ENCODE measurements at places on chromosomes 4 and X.

GRCh38 chr4:34157547-34157946 is 2086.8 kb downstream of the ARAP2 start:
- DNase-seq: no peak

DNA sequence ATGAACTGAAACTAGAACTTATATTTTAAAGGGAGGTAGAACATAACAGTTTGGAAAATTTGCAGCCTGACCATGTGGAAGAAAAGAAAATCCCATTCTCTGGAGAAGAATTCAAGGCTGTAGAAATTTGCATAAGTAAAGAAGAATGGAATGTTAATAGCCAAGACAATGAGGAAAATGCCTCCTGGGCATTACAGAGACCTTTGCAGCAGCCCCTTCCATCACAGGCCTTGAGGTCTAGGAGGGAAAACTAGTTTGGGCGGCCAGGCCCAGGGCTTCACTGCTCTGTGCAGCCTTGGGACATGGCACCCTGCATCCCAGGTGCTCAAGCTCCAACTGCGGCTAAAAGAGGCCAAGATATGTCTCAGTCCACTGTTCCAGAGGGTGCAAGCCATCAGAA is 1506.8 kb downstream of the PCDH18 start:
- DNase-seq: no peak

- no peak for DNase-seq
Observed at GRCh38 chrX:153464116-153464515, 6.3 kb downstream of the HAUS7 start.

GRCh38 chr4:32002037-32002747 is 1282.0 kb downstream of the PCDH7 start:
- peak; percentile 15 for DNase-seq

DNA sequence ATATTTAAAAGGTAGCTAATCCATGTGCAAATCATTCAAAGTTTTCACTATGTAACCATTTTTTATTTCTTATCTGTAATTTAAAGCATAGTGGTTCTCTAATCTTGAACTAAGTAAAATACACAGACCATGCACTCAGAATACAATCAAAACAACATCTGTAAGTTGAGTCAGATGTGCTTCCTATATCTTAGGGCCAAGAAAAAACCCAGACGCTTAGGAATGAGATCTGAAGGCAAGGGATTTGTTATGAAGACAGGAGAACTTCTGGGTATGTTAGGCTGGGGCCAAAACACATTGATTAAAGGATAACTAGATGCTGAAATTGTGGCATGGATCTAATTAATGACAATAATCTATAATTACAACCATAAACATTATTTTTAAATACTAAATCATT is 120.3 kb downstream of the PDE5A start:
- DNase-seq: no peak

DNA sequence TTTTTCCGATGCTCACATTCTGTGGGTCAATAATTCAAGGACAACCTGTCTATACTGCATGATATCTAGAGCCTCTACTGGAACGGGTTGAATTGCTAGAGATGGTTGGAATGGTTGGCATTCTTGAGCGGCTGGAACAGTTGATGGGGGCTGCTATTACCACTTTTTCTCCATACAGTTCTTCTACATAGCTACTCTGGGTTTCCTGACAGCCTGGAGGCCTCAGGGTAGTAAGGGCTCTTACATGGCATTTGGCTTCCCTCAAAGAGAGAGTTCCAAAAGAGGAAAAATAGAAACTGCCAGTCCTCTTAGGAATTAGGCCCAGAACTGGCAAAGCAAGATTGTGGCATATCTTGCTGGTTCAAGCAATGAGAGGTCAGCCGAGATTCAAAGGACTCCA is 53.1 kb downstream of the NAA11 start:
- DNase-seq: no peak

GRCh38 chr4:19677211-19677610 is 574.5 kb upstream of the SLIT2 start:
- no peak for DNase-seq

DNA sequence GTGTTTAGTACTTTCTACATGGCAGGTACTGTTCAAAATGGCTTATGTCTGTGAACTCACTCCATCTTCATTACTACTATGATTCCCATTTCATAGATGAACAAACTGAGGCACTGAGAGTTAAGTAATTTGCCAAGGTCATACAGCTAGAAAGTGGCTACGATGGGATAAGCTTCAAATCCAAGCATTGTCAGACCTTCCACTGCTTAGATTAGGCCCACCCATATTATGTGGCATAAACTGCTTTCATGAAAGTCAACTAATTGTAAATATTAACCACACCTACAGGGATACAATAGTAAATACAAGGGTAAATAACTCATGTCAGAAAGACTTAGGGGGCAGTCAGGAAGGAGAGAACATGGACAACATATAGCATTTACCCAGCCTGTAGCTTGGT is 68.8 kb downstream of the SLITRK2 start:
- no peak for DNase-seq

DNA sequence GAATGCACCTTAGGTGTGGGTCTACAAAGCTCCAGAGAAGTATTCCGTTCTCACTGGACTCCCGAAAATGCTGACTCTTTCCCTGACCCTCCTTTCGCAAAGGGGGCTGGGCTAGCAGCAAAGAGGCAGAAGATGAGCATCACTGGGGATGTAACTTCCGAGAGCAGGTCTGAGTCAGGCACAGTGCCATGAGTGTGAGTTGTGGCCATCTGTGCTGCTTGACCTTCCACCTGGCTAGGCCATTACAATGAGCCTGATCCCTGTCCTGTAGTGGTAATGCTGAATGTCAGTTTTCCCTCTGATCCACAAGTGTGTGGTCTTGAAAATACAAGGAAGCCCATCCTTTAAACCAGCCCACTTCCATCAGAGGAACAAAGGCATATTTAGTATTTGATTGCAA is 479.4 kb downstream of the AFF2 start:
- no peak for DNase-seq

GRCh38 chr4:155371432-155372043 is 5.2 kb downstream of the MAP9 start:
- peak; percentile 13 for DNase-seq

DNA sequence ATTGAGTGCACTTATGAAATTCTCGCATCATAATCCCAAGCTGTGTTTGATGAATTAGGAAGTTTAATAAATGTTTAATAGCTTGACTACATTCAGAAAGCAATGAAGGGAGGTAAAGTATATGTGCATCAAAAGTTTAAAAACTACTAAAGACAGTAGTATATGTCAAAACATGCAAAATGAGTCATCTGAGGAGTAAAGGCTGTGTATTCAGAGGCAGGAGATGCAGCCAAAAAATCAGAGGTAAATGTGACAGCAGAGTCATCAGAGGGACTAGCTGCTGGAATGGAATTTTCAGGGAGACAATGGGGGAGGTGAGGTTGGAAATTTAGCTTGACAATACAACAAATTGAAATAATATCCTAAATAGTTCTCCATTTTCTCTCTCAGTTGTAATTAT is 127.0 kb upstream of the FUNDC1 start:
- DNase-seq: no peak

GRCh38 chrX:101040197-101040596 is 11.7 kb downstream of the TRMT2B start:
- no peak for DNase-seq

DNA sequence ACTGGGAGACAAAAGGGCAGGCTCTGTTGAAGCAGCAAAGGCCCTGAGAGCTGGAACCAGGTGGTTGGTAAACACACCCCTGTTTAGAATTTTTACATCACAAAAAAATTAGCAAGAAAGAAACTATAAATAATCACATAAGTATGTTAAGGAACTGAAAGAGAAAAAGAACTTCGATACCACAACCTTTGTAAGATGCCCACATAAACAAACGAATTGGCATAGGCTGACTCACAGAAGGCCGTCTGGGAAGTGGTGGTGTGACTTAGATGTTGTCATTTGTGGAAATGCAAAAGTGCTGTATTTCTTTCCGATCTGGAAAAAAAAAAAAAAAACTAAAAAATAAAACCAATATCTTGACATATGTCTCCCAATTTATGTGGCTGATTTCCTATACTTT is 235.1 kb downstream of the USP46 start:
- DNase-seq: no peak

- no peak for DNase-seq
Observed at GRCh38 chrX:19639813-19640462, 124.6 kb upstream of the MAP3K15 start.

- no peak for DNase-seq
Observed at GRCh38 chr4:4871573-4872313, 12.3 kb downstream of the MSX1 start.

- DNase-seq: peak; percentile 2
Observed at GRCh38 chrX:112147206-112147605, 64.6 kb upstream of the TRPC5 start.

- no peak for DNase-seq
Observed at GRCh38 chr4:6625256-6625655, 15.2 kb upstream of the MRFAP1 start.

DNA sequence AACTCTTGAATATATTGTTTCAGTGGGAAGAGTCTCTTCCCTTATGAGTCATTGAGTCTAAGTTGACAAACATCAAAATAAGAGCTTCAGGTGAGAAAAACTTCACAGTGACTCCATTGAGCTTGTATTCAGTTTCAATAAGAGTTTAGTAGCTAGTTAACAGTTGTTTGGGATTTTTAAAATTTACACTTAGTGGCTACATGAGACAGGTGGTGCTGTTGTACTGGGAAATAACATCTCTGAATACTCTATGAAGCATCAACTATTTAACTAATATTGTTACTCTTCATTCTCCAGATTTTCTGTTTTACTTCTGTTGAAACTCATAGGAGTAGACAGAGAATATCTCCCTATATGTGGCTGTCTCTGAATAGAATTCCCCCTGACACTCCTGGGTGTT is 1609.1 kb downstream of the C4orf33 start:
- no peak for DNase-seq

GRCh38 chrX:2316534-2316933 is 184.2 kb downstream of the DHRSX start:
- no peak for DNase-seq

GRCh38 chr4:174713181-174713580 is 115.9 kb downstream of the GLRA3 start:
- no peak for DNase-seq

DNA sequence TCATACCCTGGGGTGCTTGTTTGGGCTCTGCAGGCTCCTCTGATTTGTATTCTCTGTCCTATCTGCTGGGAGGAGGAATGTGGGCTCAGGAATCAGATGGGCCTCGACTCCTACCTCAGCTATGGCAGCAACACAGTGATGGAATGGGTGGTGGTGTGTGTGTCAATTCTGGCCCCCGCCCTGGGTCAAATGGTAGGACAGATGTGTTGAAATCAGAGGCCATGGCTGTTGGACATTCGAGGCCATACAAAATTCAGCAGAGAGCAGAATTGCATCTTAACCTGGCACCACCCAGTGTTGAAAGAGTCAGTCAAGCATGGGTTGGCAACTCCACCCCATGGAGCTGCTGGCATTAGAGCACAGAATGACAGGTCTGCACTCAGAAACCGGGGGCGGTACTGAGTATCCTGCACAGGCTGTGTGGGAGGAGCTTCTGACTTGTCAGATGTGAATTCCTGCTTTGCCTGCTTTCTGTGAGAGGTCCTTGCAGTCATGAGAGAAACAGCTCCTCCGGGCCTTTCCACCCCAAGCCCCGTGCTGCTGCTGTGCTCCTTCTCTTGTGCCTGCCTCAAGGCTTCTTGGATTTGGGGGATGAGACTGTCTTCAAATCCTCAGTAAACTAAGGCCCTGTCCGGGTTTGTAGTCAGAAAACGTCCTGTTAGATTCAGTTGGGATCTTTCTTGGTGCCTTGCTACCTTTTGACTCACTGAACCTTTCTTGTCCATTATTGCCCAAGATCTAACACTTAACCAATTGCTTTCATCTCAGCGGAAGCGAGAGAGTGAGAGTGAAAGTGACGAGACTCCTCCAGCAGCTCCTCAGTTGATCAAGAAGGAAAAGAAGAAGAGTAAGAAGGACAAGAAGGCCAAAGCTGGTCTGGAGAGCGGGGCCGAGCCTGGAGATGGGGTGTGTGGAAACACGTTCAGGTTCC is 13.0 kb downstream of the DKC1 start:
- DNase-seq: no peak

DNA sequence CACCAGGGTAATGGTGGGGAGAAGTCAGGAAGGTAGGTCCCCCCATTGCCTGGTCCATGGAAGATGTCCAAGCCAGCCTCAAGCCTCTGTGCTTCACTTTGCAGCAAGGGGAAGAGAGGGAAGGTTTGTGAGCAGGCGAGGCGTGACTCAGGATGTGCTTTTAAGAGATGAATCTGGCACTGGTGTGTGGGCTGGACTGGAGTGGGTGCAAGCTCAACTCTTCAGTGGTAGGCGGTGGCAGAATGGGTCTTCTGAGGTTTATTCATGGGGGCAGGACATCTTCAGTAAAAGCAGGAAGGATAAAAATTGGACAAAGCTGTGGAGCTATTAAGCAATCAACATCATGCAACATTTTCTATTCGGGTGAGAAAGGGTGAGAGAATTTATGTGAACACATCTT is 19.4 kb downstream of the GPM6B start:
- no peak for DNase-seq

DNA sequence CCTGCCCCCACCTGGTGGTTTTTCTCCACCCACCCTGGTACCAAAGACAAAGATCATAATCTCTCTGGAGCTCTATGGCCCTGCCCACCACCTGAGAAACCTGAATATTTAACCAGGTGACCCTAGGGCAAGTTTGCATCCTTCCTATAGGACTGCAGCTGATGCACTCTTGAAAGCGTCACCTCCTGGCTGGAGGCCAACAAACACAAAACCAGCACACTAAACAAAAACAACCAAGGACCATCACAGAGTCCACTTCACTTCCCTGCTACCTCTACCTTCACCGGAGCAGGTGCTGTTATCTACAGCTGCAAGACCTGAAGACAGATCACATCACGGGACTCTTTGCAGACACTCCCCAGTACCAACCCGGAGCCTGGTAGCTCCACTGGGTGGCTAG is 296.7 kb upstream of the FGF13 start:
- no peak for DNase-seq

DNA sequence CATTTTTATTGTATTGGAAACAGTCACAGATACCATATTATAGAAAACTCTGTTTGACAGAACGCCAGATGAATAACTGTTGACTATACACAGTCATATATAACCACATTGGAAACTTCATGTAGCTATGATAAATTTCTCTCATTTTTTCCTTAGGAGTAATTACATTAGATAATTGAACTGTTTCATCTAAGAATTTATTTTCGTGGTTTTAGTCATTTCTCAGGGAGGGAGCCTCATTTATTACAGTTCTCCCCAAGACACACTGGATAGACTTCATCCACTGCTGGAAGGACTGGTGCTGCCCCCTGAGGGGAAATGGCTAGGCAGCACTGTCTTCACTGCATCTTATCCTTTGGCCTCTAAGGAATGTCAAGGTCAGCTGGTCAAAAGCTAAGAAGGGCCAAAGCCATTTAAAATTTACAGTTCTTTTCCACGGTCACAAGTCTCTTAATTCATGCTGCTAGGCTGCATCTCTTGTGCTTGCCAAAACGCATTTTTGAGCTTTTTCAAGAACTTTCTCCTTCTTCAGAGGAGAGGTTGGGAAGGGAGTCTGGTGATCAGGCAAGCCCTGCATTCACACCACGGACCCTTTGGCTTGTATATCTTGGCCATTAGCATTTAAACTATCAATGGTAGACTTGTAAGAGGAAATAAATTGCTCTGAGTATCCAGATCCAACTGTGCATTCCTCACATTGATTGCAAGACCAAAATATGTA is 145.1 kb downstream of the CBR4 start:
- no peak for DNase-seq
